ENCODE measurements at places on chromosomes 5 and 9.

DNA sequence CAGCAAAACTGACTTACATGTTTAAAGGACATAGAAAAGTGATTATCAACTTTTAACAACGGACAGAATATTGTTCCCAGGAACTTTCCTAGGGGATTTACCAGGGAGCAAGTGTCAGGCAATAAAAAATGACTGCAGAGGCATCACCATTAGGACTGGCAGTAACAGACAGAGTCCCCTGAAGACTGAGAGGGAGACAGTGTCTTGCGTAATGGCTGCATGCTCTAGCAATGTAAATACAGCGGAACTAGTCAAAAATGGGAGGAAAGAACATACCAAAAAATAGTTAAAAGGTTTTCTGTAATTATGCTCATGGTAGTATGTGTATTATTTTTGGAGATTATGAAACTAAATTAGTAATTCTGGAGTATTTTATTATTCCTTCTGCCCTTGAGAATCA, 181.8 kb downstream of the CRB2 start:
- no peak for DNase-seq

DNA sequence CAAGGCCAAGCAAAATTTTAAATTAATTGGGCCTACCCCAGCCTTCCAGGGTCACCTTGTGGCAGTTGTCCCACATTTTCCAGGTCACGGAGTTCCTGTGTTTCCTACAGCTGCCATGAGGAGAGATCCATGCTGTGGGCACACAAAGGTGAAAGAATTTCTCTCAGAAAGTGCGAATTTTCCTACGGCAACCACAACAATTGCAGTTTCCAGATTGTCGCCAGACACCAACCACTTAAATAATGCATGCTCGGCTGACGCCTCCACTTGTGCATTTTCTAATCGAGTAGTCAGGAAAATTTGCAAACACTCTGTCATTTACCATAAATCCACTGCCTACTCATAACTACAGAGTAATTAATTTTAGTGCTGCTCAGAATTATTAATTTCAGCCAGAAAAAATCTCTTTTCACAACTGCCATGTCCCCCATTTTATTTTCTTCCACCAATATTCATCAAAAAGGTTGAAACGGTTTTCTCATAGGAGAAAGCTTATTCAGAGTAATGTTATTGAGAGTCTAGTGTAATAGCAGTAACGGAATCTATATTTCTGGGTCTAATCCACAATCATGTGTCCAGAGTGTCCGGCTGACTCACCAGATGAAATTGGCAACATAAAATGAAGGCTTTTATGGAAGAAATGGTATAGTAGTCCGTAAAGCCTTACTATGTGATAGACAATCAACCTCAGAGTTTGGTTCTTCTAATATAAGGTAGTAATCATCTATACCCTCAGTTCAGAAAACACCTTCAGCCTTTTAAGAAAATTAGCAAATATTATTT, 389.8 kb downstream of the NR2F1-AS1 start:
- DNase-seq = no peak

- DNase-seq = no peak
Measured at GRCh38 chr9:79800578-79800977, 228.8 kb downstream of the TLE4 start.

DNA sequence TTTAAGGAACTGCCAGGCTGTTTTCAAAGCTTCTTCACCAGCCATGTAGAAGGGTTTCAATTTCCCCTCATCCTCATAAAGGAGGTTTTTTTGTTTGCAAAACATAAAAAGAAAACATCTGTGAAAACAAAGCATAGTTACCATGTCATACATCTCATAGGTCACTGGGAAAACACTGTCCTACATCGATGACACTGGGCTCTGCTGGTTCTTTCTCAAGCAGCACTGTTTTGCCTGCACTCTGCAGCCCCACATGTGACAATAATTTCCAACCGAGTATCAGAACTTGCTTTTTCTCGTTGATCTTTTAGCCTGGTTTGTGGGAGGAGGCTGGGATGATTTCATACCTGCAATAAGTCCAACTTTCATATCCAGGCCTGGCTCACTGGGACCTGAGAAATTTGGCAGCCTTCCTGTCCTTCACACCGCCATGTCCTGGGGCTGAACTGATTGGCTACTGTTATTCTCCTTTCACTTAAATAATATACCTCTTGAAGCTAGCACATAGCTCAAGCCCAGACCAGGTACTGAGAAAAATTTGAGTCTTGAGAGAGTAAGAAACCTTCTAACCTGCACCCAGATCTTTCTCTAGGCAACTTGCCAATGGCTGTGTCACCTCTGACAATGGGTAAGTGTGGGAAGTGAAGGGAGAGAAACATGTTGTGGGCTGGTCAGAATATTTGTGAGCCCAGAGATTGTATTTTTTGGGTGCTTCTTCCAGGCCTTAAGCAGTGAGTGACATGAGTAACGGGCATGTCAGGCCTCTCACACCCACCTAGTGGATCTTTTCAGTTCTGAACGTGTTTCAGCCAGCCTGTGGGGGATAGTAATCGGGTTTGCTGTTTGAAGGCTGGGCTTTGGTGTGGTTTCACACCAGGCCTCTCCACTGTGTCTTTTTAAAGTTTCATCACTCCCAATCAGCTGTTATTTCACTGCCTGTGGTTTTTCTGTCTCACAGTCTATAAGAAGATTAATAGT, 502.8 kb downstream of the NTRK2 start:
- DNase-seq = no peak

DNA sequence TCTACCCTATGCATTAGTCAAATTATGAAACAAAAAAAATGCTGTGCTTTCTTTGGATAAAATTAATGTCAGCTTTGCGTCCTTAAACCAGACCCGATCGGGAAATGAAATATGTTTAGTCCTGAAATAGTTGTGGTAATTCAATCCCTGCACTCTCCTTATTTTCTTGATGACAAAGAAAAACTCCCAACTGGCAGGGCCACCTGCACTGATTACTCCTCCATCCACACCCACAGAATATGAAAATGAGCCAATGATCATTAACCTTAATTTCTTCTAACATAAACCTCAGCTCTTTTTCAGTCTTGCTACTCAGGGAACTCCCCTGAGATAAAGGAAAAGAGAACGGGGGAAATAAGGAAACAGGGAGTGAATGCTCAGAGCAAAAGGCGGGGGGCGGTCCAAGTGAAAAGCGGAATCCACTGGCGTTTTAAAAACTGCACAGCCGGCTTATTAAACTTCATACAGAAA, 245.3 kb downstream of the BNC2 start:
- no peak for DNase-seq

DNA sequence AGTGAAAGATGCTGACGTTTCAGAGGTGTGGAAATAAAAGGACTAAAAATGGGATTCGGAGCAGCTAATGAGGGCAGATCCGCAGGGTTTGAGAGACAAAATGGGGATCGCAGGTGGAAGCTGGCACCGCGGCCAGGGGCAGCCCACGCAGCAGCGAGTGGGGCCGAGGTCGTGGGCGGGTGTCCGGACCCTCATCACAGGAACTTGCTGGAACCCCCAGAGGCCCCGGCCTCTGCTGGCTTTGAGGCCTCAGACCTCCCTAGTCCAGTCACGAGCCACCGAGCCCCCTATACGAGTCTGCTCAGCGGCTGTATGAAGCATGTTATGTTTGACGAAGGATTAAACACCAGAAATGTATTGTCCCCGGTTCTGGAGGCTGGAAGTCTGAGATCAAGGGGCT, 45.8 kb upstream of the FCN1 start:
- DNase-seq = no peak

- DNase-seq = no peak
Measured at GRCh38 chr9:126335837-126336735, 9.5 kb downstream of the MVB12B start.

DNA sequence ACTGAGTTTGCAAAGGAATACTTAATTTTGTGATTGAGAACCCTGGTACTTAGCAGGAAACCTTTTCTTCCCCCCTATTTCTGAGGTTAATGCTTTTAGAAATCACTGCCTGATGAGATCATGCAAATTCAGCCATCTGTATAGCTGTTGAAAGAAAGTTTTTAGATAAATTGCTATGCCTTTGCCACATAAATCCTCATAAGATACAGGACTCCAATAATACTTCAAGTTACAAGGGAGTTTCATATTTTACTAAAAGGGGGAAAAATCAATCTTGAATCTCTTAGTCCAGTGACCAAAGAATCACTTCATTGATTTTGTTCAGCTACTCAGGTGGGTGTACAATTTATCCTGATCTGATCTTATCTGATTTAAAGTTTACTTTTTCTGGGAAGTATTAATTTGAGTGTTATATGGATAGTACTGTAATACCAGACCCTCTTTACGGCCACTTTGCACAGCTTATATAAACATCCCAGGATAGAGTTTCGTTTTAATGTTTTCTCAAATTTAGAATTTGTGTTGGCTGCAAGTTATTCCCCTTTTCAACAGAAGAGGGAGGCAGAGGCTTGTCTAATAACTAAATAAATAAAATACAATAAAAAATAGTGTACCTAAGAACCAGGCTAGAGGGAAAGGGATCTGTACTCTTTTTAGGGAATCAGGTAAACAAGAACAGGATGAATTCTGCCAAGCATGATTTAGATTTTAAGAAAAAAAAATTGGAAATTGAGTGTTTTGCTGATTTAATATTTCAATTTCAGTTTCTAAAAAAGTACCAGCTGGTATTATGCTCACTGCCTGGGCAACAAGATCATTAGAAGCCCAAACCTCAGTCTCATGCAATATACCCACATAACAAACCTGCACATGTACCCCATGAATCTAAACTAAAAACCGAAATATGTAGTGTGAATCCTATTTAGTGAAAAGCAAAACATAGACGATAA, 69.1 kb downstream of the PSAT1 start:
- DNase-seq = no peak

- DNase-seq = no peak
Measured at GRCh38 chr5:37184748-37185364, 64.3 kb downstream of the CPLANE1 start.

- no peak for DNase-seq
Measured at GRCh38 chr5:73298251-73298771, 125.3 kb downstream of the TMEM174 start.

DNA sequence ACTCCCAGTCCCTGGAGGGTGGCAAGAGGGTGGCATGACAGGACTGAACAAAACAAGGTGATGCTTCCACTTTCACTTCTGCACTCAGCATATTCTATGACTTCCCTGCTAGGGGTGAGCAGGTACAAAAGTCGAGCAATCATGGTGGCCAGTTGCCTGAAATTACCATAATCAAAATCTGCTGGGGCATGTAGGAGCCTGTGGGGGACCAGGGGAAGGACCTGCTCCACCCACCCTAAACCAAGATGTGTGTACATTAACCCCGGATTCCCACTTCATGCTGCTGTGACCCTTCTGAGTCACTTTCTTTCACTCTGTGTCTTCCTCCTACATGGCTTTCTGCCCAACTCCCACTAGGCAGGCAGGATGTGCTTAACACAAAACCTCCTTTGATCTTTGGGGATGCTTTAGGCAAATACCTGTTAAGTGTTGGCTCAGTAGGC, 73.3 kb upstream of the PHF24 start:
- DNase-seq = no peak

Data from stimulated activated CD8-positive, alpha-beta memory T cell treated with anti-CD3 and anti-CD28 coated beads, Interleukin-7, amount 100 ng/mL, for 1 hour (primary cell).